ENCODE measurements at places on chromosomes 2 and 18.

DNA sequence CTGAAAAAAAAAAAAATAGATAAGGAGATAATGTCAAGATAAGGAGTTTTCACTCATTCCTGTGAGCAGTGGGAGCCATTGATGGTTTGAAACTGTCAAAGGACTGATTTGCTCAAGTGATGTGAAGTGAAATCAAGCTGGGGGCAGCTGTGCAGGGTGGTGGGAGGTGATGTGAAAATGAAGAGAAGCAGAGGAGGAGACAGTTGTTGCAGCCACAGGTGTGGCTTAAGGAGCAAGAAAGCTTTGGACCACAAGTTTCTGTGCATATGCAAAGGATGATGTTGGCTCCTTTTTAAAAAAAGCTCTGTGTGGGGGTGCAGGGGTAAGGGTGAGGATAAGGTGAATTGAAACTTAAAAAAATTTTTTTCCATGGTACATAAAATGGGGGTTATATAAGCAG is 8.3 kb downstream of the EFR3B start:
- ATAC-seq, result no peak

DNA sequence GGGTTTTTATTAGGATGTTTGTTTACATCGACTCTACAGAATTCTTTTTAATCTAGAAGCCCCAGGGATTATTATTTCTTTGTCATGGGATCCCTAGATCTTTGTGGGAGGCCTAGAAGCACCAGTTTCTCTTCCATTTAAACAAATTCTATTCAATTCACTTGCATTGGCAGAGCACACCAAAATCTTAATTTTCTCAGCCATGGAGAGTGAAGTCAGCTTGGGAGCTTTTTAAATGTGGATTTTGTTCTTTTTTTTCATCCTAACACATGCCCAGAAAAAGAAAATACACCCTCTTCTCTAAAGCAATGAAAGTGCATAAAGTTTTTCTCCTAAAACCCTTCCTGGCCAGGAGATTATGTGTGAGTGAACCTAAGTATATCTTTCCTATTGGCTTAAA is 38.5 kb downstream of the CDCA7 start:
- no peak for ATAC-seq

DNA sequence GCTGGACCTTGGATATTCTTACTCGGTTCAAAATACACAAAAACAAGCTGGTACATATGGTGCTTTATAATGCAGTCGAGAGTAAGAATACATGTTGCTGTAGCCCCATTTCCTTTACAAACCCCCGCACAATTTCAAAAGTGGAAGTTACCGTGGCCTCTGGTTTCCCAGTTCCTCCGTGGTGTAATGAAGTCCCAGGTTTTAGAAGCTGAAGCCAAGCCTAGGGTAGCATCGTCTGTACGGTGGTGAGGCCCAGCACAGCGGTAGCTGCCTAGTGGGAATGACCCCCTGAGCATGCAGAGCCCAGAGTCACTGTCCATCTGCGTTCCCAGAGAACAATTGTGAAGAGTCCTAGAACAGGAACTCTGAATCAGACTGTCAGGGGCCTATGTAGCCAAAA is 171.8 kb downstream of the ASXL3 start:
- no peak for ATAC-seq

DNA sequence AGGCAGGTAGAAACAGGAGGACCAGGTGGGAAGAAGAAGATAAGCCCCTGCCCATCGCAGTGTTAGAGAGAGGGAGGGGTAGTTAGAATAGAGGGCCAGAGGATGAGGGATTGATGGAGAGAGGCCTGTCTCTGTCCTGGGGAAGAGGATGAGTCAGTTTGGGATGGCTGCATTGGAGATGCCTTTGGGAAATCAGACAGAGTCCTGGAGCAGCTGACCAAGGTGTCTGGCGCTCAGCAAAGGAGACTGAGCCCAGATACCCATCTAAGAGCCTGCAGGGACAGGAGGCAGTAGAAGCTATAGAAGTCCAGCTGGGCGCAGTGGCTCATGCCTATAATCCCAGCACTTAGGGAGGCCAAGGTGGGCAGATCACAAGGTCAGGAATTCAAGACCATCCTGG is 177.8 kb upstream of the HAAO start:
- no peak for ATAC-seq

GRCh38 chr2:132669908-132670495 is at the start of gene LYPD1:
Gene LYPD1, minus strand, starts transcription at chr2:132670205. Its CDS starts 273 bp downstream, at chr2:132669932.
- ATAC-seq, result peak; percentile 53

DNA sequence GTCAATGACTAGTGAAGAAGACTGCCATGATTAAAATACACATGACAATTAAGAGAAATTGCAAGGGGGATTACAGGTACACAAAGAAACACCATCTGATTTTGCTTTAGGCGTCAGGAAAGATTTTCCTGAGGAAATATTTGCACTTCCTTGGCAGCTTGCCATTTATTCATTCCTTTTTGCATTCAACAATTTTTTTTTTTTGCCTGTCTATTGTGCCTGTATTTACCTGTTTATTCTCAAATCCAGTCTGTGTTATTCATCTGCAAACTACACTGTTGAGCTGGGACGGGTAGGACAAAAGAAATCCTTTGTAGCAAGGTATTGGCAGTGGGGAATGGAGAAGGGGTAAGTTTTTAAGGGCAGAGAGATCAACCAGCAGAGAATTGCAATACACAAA is 31.8 kb downstream of the SMAD2 start:
- ATAC-seq, result no peak

DNA sequence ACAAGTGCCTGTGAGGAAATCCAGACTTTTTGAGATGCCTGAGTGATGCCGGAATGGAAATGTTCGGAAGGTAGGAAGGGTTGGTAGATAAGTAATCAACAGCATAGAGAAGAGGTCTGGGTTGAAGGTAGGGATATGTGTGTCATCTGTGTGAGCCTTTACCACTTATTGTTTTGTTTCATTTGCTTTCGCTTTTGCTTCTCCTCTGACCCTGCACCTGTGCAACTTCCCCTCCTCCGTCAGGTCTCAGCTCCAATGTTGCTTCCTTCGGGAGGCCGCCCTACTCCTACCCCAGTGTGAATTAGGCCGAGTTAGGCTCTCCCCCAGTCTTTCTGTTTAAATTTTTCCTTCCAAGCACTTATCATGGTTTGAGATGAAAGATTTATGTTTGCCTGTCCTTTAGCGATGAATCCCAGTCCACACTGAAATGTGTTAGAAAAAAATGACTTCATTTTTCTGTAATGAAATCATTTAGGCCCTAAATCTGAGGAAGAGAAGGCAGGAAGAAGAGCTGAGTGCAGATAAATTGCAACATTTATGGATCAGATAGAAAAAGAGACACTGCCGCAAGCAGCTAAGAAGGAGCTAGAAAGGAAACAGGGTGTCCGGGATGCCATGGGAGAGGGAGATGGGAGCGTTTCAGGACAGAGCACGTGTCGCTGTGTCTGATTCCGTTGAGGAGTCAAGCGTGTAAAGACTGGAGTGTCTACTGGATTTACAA is 139.6 kb upstream of the PELI1 start:
- ATAC-seq, result peak; percentile 47

DNA sequence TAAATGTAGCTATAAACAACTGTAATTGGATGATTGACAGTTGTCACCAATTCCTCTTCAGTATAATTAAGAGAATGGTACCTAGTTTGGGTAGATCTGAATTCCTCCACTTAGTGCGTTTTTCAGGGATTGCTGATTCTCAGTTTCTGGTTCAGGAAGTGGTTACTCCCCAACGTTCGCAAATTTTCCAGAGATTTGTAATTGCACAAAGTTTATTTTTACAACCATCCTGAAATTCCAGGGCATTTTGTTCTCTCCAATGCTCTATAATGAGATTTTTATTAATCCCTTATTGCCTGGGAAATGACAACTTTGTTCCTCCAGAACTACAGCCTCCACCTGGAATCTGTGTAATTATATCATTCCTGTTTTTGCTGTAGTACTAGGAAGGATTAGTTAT is 710.6 kb upstream of the ZEB2 start:
- no peak for ATAC-seq

GRCh38 chr18:10121028-10121427 is 207.2 kb downstream of the VAPA start:
- no peak for ATAC-seq

- no peak for ATAC-seq
Measured at GRCh38 chr2:99380376-99381010, 43.3 kb downstream of the EIF5B start.

DNA sequence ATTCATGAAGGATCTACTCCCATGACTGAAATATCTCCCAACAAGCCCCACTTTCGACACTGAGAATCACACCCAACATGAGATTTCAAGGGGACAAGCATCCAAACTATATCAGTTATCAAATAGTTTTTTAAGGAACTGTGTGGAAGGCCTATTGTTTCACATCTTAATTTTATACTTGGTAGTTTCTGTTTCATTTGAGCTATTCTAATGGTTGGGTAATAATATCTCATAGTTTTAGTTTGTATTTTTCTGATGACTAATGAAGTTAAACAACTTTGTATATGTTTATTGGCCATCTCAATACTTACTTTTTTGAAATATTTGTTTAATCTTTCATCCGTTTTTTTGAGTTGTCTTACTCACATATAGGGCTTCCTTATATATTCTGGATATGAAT is 135.0 kb downstream of the SCG2 start:
- no peak for ATAC-seq

DNA sequence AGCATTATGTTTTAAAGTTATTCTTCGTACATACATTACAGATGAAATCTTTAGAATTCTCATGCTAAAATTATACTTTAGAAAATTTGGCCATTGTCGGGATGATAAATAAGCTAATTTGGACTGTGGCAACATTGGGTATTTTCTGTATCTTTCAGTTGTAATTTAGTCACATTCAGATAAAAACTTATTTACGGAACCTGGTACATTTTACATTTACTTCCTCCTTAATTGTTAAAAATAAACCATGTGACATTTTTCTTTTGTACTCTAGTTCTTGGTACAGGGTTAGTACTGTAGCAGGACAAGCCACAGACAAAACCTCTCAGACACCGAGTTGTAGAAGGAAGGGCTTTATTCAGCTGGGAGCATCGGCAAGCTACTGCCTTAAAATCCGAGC is 4.2 kb downstream of the CNDP2 start:
- no peak for ATAC-seq

DNA sequence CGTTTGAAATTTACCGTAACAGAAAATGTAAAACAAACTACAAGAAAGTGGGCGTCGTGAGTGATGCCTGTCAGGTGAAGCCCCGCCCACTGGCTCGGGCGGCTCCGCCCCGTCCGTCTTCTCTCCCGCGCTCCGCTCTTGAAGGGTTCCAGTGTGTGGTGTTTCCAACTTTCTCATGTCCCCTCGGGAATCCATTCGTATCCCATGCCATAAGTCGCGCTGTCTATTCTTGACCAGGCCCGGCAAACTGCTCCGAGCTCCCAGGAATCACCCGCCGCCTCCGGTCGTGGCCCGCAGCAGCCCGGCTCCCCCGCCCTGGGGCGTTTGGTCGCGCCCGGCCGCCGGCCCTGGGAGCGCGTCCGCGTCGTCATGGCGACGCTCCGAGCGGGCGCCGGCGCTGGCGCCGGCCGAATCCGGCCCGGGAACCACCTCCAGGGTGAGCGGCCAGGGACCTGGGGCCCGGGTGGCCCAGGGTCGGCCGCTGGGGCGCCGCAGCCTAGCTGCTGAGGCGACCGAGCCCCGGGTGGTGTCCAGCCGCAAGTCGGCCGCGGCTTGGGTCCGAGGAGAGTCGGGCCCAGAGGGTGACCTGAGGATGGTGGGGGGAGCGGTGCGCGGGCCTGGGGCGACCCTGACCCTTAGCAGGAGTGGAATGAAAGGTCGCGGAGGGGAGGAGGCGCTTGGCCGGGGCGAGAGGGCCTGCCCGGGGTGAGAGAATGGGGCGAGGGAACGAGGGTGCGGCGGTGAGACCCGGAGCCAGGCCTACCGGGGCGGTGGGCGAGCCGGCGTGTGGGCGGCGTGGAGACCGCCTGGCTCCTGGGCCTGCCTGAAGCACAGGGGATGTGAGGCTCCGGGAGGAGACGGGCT is at the start of gene CFAP221:
Gene CFAP221, plus strand, starts transcription at position 375 of the 864 bp plus-strand sequence. CDS start 1,683 bp downstream, outside the sequence.
- ATAC-seq, result peak; percentile 73

DNA sequence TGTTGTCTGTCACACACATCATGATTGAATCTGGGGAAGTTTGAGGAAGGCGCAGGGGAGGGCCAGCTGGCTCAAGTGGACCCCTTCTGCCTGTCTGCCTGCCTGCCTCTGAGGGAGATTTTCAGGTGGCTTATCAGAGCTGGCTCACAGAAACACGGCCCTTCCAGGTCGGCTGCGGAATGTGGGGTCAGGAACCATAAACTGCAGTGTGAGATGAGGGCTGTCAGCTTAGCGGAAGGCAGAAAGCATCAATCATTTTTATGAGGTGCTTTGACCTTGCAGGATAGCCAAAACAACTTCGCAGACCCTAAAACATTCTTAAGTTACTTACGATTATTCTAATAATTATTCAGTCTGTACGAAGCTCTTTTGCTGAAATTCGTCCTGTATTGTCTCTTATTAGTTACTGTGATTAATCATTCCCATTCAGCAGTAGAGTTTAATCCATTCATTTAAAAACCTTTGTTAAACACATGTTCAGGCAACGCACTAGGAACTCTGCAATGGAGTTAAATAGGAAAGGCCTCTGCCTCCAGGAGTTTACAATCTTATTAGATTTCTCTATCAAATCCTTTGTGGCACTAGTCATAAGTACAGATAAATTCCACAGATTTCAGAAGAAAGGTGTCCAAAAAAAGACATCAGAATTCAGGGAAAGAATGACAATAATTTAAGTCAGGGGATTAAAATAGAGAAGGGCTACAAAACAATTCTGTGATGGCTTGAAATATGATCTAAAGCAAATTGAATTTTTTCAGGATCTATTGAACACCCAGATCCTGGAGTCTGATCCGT is 371.6 kb downstream of the HRH4 start:
- ATAC-seq, result no peak

DNA sequence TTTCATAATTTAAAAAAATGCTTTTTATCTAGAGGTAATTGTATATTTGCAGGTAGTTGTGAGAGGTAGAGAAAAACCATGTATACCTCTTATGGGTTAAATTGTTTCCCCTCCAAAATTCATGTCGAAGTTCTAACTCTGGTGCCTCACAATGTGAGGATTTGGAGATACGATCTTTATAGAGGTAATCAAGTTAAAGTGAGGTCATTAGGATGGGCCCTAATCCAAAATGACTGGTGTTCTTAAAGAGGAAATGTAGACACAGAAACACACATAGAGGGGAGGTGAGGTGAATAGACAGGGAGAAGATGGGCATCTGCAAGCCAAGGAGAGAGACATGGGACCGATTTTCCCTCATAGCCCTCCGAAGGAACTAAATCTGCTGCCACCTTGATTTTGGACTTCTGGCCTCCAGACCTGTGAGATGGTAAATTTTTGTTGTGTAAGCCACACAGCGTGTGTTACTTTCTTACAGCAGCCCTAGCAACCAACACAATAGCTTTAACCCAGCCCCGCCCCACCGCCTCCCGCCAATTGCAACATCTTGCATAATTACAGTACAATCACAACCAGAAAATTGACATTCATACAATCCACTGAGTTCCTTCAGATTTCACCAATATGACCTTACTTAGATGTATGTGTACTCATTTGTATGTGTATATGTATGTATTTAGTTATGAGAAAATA is 208.9 kb downstream of the MIB1 start:
- ATAC-seq, result peak; percentile 35

DNA sequence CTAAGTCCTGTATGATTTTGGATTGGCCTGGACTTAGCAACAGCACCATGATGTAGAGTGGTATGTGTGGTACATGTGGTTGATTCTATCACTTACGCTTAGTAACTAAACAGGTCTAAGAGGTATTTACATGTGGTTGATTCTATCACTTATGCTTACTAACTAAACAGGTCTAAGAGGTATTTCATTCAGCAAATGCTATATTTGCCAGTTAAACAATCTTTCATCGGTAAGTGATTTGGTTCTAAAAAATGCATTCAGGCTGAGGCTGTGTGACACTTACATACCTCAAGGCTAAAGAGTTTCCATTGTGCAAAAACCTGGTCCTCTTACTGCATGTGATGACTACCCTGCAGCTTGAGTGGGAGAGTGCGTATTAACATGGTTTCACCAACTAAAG is 13.1 kb downstream of the EIF4E2 start:
- no peak for ATAC-seq

- ATAC-seq, result peak; percentile 36
Measured at GRCh38 chr18:22275706-22276333, 106.4 kb downstream of the GATA6 start.

Data from esophagus mucosa (tissue), 1 donor.